ENCODE measurements at places on chromosomes 3 and 15.
A peak's percentile ranks its signal among the peaks of the same experiment; 100 is the strongest.

- DNase-seq, result no peak
Measured at GRCh38 chr3:146537603-146538002, 6.8 kb downstream of the PLSCR1 start.

- no peak for DNase-seq
Measured at GRCh38 chr3:151721294-151721693, 12.4 kb upstream of the AADACL2 start.

DNA sequence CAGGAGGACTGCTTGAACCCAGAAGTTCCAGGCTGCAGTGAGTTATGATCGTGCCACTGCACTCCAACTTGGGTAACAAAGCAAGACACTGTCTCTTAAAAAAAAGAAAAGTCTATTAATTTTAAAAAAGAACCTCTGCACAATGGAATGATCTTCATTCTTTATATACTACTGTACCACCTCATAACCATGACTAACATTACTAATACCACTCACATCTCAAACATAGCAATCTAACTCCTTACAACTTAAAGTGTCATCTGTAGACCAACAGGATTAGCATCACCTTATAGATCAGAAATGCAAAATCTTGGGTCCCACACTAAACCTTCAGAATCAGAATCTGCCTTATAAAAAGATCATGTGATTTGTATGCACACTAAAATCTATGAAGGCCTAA, 48.8 kb upstream of the MAP4 start:
- no peak for DNase-seq

- DNase-seq, result no peak
Measured at GRCh38 chr3:177210744-177211502, 13.6 kb upstream of the TBL1XR1 start.

DNA sequence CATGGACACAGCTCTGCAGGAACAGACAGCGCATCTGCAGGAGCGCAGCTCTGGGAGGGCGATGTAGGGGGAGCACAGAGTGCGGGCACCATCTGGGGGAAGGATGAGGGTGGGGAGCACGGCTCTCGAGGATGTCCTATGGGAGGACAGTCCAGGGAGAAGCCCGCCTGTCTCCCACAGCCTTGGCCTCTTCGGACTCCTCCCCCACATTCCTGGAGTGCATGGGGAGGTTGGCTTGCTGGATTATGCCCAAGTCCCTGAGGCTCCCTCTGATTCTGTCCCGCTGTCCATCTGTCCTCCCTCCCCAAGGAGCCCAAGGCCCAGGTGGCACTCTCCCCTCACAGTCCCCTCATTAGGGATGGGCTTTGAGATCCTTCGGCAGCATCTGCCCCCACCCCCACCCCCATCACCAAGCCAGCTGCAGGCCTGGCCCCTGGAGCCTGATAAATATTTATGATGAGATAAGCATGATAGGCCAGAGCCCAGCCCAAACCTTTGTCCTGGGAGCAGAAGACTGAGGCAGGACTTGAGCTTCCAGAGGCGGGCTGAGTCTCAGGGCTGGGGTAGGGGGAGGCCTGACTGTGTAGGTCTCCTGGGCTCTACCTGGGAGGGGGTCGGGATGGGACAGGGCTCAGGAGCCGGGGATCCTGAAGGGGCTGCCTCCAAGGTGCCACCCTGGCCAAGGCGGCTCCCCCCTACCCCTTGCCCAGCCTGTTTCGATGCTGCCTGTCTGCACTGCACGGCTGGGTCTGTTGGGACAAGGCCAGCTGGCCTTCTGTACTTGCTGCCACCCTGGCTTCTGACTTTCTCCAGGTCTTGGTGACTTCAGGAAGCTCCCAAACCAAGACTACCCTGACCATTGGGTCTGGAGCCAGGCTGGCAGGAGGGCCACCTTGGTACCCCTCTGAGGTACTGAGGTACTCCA, 28.6 kb upstream of the SEMA3F start:
- no peak for DNase-seq

DNA sequence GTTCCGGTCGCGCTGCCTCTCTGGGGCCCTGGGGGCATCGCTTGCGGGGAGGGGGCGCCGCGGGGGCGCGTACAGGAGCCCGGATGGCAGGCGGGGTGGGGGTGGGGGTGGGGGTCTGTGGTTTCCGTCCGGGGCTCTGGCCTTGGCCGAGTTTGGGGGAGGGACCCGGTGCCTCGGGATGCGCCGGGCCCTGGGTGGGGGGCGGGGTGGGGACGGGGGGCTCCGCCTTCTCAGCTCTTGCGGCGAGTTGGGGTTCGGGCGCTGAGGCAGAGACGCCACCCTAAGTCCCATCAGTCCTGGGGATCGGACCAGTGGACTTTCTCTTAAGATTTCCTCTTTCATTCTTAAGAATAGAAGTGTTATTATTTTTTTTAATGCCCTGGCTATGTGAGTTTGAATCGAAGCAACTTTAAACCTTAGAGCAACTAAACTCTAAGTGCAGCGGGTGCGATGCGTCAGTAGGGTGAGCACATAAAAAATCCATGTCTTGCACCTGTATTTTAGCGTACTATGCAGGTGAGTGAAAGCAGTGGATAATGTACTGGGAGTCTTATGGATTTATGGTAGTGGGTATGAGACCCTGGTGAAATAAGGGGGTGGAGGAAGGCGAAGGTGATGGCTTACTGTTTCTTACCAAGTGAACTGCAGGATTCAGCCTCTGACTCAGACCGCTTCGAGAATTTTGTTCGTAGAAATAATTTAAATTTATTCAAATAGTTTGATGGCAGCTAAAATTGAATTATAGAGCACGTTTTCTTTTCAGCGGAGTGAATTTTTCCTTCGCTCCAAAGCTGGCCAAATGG, 762 bp downstream of the CTNNB1 start:
- DNase-seq, result peak; percentile 32

GRCh38 chr3:95148107-95148506, 1085.2 kb downstream of the NSUN3 start:
- DNase-seq, result no peak

DNA sequence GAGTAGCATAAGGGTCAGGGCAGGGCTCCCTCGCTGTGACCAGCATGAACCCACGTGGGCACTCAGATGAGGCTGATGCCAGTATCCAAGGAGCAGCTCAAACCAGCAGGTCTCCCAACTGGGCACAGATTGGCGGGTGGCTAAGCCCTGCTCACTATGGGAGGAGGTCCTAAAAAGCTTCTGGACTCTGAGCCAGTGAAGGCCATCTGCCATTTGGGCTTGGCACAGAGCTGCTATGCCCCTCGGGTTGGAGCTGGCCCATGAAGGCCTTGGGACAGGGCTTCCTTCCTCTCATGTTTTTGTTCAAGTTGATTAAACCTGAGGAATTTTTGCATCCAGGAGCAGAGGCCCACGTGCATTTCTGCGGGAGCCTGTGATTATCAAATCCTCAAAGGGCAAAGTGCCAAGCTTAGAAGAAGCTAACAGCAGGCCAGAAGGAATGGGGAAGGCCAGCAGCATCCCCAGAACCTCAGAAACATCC, 4.3 kb upstream of the STRA6 start:
- no peak for DNase-seq

DNA sequence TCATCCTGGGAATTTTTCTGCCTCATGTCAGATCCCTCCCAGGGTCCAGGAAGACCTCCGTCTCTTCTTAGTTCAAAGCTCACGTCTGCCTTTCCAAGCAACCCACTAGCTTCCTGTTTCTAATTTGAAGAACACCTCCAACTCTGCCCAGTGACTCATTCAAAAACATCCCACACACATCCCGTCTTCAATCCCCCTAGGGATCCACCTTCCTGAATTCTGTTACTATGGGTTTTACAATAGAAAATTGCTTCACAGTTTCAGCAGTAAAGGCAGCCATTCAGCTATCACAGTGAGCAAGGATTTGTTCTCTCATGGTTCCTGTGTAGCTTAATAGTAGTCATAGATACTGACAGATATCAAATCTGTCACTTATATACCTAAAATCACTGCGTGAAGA, 308.3 kb upstream of the CCDC54 start:
- DNase-seq, result no peak

- no peak for DNase-seq
Measured at GRCh38 chr15:85398822-85399221, 18.4 kb downstream of the AKAP13 start.

DNA sequence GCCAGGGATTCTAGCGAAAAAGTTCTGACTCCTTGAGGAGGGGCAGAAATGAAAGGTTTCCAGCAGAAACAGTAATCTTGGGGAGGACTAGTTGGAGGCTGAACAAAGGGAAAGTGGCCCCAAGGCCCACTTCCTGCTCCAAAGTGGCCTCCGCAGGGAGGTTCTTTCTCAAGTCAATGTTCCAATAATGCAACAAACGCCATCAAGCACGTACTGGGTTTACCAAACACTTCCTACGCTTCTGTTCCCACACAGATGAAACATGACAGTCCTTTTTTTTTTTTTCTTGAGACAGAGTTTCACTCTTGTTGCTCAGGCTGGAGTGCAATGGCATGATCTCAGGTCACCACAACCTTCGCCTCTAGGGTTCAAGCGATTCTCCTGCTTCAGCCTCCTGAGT, 9.6 kb upstream of the RCCD1 start:
- no peak for DNase-seq

- no peak for DNase-seq
Measured at GRCh38 chr15:36527235-36528162, 51.9 kb upstream of the CDIN1 start.

GRCh38 chr3:54841471-54841870, 86.4 kb downstream of the LRTM1 start:
- DNase-seq, result no peak

- no peak for DNase-seq
Measured at GRCh38 chr3:177062052-177062732, 135.1 kb downstream of the TBL1XR1 start.

GRCh38 chr3:29463304-29463703, 182.4 kb downstream of the RBMS3 start:
- no peak for DNase-seq

GRCh38 chr3:146496251-146496650, 26.9 kb upstream of the PLSCR2 start:
- no peak for DNase-seq
